ENCODE measurements at places on chromosomes 2 and 18. TPM values are rescaled to one million over a fixed set of nuclear protein-coding genes. Genes with fewer than 3 reads are reported as not detected.

GRCh38 chr2:27807476-27807875, 36.0 kb downstream of the MRPL33 start:
- no peaks in the 10 kb centered on the region for H3K4me1 ChIP-seq
- H3K36me3 ChIP-seq = no peaks in the 10 kb centered on the region
- peak; percentile 53 for DNase-seq
- H3K4me3 ChIP-seq = no peak overlapping the region
- peaks cover 2% of the 10 kb centered on the region for H3K27me3 ChIP-seq

GRCh38 chr18:79937103-79937860, 14.2 kb downstream of the SLC66A2 start:
- no peaks in the 10 kb centered on the region for H3K4me1 ChIP-seq
- no peak overlapping the region for H3K27ac ChIP-seq
- no peak overlapping the region for H3K4me3 ChIP-seq
- H3K36me3 ChIP-seq = peaks cover 91% of the 10 kb centered on the region
- no peaks in the 10 kb centered on the region for H3K27me3 ChIP-seq

DNA sequence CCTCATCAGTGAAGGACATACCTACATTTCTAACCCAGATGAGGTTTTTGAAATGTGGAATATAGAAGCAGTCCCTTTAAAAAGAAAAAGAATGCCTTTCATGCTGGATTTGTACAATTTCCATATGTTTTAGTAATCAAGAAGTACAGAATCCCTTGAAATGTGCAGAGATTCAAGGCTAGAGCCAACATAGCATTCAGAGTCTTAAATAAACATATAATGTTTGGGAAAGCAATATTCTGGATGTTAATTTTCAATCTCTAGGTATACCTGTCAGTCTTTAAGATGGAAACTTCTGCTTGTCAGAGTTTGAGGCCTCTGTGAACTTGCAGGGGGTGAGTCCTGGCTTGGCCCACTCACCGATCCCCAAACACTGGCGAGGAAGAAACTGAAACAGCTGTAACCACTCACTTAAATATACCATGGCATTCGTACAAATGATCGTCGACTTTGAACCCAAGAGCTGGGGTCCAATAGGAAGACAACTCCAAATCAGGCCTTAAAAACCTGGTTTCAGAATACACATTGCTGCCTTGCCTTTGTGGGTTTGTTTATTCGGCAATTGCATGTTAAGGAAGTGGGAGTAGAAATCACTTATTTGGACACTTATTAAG, 132.8 kb upstream of the NCK2 start:
- DNase-seq = no peak
- H3K4me3 ChIP-seq = no peak overlapping the region
- no peaks in the 10 kb centered on the region for H3K36me3 ChIP-seq
- H3K27me3 ChIP-seq = no peaks in the 10 kb centered on the region
- no peaks in the 10 kb centered on the region for H3K4me1 ChIP-seq

- no peaks in the 10 kb centered on the region for H3K4me1 ChIP-seq
- no peak overlapping the region for H3K27ac ChIP-seq
- no peaks in the 10 kb centered on the region for H3K27me3 ChIP-seq
- no peak overlapping the region for H3K4me3 ChIP-seq
Measured at GRCh38 chr2:75375646-75376582, 176.6 kb upstream of the TACR1 start.

The KCNG2 gene
- total RNA-seq = not detected

The C1GALT1C1L gene
- total RNA-seq = not detected

The SATB2 gene
- 1.7 TPM for total RNA-seq

- H3K4me3 ChIP-seq = no peak overlapping the region
- H3K4me1 ChIP-seq = peaks cover 18% of the 10 kb centered on the region
- H3K36me3 ChIP-seq = peaks cover 28% of the 10 kb centered on the region
- H3K27ac ChIP-seq = peak overlapping the region; percentile 72
- peak; percentile 95 for DNase-seq
- no peaks in the 10 kb centered on the region for H3K27me3 ChIP-seq
Measured at GRCh38 chr2:65040400-65041261, 15.6 kb upstream of the CEP68 start.

DNA sequence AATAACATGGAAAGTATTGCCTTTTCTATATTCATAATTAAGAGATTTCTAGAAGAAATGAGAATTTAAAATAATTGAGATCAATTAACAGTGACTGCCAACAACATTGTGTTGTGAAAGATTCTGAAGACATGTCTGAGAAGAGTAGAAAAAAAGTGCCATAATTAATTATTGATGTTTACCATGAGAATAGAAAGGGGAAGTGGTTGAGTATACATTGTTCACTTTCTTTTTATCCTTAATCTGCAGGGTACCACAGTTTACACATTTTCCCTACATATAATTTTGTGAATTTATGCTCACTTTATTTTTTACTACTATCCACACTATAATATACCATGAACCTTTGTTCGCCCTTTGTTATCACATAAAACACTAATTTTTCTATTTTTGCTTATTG, 47.1 kb upstream of the UBE2E3 start:
- H3K4me3 ChIP-seq = no peak overlapping the region
- no peaks in the 10 kb centered on the region for H3K36me3 ChIP-seq

The ASPRV1 gene
- total RNA-seq = 0.71 TPM

DNA sequence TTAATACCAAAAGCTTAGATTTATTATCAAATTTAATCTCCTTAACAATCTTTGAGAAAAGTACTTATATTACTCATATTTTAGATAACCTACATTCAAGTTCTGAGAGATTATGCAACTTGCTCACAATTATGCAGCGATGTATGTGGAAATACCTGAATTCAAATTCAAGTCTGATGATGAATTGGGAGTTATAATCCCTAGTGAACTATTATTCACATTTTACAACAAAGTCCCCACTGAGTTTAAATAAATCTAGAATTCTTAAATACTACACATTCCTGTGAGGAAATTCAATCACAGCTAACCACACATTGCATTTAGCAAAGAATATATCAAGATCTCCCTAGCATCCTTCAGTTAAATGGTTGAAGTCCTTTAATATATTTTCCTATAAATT, 278.4 kb downstream of the NOL4 start:
- DNase-seq = no peak
- no peaks in the 10 kb centered on the region for H3K27me3 ChIP-seq
- no peaks in the 10 kb centered on the region for H3K36me3 ChIP-seq
- H3K27ac ChIP-seq = no peak overlapping the region
- no peak overlapping the region for H3K4me3 ChIP-seq

- H3K27ac ChIP-seq = no peak overlapping the region
- H3K36me3 ChIP-seq = no peaks in the 10 kb centered on the region
- H3K4me1 ChIP-seq = no peaks in the 10 kb centered on the region
- DNase-seq = peak; percentile 68
- H3K4me3 ChIP-seq = no peak overlapping the region
Measured at GRCh38 chr18:13530879-13531387, 195.4 kb downstream of the FAM210A start.

The LRATD1 gene
- total RNA-seq = not detected

GRCh38 chr2:230234845-230235244, 9.3 kb downstream of the SP140 start:
- H3K4me1 ChIP-seq = no peaks in the 10 kb centered on the region
- no peak for DNase-seq
- no peak overlapping the region for H3K4me3 ChIP-seq
- no peaks in the 10 kb centered on the region for H3K27me3 ChIP-seq
- H3K27ac ChIP-seq = no peak overlapping the region
- peaks cover 16% of the 10 kb centered on the region for H3K36me3 ChIP-seq

The MC5R gene
- total RNA-seq = not detected

GRCh38 chr18:33184958-33185357, 255.6 kb downstream of the CCDC178 start:
- no peak overlapping the region for H3K4me3 ChIP-seq
- no peak overlapping the region for H3K27ac ChIP-seq
- no peaks in the 10 kb centered on the region for H3K27me3 ChIP-seq
- H3K36me3 ChIP-seq = no peaks in the 10 kb centered on the region
- DNase-seq = no peak

The THAP4 gene
- 107 TPM for total RNA-seq
